ENCODE measurements at places on chromosomes 13 and 19. TPM values are rescaled to one million over a fixed set of nuclear protein-coding genes. Genes with fewer than 3 reads are reported as not detected.

GRCh38 chr13:30464496-30465342 lies 1.0 kb downstream of the HMGB1 start:
- peak; percentile 83 for DNase-seq

GRCh38 chr19:18506101-18506930 lies 15.6 kb downstream of the ELL start:
- no peak for DNase-seq

GRCh38 chr19:19429361-19429760 lies 23.9 kb downstream of the GATAD2A start:
- DNase-seq, result no peak

GRCh38 chr13:31930490-31930889 lies 101.1 kb upstream of the FRY start:
- DNase-seq, result no peak

DNA sequence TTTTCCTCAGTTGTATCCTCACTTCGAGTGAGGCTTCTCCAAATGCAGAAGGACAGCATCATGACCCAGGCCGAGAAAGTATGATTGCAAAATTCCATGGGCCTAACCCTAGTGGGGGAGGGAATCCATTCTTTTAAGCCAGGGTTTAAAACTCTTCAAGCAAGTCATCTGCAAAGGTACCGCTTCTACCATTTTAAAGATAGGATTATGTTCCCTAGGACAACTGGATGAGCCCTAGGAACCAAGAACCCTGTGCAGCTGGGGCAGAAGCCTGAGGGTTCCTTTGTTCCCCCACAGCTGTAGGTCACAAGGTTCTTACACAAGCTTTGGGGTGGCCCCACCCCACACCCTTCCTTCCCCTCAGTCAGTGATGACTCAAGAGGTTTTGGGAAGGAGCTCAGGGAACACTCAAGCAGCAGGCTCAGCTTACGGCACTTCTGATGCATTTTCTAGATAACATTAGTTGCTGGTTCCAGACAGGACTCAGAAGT lies 13.5 kb downstream of the ARL11 start:
- peak; percentile 96 for DNase-seq

DNA sequence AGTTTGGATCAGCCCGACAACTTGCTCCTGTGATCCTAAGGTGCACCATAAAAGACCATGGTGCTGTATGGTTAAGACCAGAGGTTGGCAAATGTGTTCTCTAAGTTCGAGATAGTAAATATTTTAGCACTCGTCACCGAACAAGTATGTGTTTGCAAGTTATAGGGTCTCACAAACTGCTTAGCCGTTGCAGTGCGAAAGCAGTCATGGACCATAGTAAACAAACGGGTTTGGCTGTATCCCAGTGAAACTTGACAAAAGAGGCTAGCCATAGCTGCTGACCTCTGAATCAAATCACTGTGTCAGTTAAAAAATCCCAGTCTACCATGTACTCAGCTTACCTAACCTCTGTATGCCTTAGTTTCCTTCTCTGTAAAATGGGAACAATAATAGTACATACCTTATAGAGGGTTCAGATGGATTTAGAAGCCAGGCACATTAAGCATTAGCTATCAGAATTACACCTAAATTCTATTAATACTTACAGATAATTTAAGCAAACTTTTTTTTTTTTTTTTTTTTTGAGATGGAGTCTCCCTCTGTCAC lies 72.1 kb downstream of the IPO5 start:
- peak; percentile 63 for DNase-seq

GRCh38 chr13:50428183-50428877 lies 413.1 kb downstream of the KCNRG start:
- DNase-seq, result no peak

- DNase-seq, result no peak
Measured at GRCh38 chr13:58804832-58805231, 1173.3 kb downstream of the PCDH17 start.

DNA sequence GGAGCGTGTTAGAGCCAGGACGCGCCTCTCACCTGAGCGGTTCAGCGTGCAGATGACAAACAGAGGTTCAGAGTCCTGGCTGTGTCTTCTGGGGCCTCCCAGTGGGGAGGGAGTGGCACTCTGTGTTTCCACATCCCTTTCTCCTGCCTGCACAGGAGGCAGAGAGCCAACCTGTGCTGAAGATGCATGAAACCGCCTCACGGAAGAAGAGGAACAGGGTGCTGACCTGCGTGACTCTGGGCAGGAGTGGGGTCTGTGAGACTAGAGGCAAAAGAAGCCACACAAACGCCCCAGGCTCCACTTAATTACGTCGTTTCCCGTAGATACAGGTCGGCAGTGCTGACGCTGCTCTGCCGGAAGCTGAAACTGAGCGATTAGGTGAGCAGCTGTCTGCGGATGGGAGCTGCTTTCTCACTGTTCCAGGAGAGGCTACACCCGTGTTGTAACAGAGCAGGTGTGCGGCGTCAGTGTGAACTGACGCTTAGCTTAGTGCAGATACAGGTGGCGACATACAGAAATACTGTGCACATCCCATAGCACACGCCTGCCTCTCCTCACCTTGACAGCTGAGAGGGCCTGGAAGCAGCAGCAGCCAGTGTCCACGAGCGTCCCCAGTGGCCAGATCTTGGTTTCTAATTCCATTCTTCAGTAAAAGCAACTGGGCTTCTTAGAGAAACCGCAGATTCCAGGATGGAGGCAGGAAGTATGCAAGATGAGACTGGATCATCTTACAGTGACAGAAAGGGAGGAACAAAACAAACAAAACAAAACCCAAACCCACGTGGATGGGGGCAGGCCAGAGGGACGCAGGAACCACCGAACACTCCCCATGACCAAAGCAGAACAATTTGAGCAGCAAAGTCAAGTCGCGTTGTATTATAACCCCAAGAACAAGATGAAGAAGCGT lies 37.7 kb upstream of the MCF2L start:
- peak; percentile 81 for DNase-seq

DNA sequence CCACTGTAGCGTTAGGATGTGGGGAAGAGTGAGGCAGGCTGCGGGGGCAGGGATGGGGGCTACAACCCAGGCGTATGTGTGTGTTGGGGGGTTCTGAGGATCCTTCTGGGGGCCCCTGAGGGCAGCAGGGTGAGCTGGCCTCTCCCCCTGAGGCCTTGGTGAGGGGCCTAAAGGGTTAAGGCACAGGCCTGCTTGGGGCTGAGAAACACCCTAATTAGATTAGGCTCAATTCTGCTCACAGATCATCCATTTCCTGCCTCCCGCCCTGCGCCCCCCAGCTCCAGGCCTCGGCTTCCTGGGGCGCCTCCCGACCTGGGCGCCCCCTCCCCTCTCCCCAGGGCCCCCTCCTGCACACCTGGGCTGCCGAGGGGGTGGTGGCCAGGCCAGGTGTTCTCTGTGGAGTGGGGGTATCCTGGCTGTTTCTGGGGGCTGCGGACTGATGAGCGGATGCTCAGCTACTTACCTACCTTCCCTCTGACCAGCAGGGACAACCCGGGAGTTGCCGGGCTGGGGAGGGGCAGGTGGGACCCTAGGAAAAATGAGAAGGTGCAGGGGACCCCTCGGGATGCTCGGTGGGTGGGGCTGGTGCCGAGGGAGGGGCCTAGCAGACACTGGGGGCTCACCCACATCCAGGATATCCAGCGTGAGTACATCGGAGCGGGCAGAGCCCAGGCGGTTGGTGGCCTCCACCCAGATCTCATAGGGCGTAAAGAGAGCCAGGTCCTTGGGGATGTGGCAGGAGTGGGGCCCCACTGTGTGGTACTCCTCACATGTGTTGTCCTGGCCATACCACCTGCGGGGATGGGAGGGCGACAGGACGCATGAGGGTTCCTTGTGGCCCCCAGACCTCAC lies 8.6 kb downstream of the CRLF1 start:
- DNase-seq, result no peak

DNA sequence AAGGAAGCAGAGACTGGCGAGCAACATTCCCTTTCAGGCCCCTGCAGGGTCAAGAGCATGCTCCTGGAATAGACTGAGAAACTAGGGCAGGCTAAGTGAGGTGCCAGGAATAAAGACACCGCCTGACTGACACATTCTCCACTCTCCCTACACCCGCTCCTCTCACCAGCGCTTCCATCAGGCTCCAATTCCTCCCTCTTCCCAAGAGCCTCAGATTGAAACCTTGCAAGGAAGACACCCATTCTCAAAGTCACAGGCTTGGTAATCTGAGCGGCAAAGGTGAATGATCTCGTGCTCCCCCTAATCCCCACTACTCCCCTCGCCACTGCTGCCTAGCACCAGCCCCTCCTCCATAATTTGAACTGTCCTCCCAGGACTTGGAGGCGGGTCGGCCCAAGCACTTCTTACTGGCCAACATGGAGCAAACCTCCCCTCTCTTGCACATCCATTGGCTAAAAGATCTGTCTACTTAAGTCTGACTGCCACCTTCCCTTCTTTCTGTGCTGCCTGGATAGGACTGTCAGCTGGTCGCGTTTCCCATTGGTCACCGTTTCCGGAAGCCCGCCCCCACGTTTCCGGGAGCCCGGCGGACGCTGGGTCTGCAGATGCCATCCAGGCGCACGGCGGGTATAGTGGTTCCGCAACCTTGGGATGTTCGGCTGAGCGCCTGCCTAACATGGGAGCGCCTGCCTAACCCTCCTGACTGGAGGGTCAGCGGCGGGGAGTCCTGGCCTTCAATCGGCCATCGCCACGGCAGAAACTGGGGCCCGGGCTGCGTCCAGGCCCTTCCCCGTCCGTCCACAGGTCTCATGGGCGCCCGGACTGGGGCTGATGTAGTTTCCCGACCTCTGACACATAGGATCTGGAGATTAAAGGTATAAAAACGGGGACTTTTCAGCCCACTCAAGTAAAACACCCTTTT lies 33.6 kb downstream of the ZNF383 start:
- DNase-seq, result peak; percentile 96

DNA sequence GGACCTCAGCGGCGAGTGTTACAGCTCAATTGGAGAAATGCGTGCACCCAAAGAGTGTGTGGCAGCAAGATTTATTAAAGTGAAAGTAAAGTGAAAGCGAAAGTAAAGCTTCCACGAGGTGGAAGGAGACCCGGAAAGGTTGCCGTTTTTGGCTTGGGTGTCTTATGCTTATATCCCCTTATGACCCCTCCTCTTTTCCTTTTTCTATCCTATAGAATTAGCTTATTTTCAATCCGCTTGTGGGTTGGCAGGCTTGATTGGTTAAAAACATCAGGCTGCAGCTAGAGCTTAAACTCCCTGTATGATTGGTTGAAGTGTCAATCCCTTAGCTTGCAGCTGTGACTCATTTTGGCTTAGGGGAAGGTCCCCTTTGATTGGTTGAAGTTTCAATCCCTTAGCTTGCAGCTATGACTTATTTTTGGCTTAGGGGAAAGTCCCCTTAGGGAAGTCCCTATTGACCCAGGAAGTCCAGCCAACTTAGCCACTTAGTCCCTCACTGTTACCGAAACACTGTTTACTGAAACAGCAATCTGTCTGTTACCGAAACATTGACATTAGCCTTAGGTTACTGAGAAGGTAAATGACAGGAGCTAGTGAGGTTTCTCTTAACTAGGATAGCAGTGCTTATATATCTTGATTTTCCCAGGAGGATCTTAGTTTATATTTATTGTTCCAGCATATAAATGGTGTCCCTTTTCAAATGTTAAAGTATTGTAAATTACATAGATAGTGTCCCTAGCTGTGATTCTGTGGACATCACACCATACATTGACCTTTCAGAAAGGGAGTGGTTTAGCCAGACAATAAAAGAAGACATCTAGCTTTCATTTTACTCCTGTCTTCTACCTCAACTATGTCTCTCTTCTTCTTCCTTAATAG lies 575.8 kb downstream of the DACH1 start:
- peak; percentile 62 for DNase-seq

DNA sequence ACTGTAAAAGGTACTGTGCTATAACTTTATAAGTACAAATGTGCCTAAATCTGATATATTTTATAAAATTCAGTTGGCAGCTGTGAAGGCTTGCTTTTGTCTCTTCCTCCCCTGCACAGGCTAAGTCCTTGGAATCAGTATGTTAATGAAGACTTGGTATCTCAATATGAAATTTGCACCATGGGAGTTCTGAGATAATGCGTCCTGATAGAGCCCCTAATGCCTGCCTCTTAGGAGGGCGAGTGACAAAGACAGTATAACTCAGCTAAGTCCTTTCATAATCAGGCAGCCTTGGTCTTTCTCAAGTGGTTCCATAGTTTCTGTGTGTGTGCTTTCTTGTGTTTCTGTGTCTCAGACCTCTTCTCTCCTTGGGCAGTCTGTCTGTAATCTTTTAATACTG lies 14.7 kb downstream of the LRCH1 start:
- no peak for DNase-seq

DNA sequence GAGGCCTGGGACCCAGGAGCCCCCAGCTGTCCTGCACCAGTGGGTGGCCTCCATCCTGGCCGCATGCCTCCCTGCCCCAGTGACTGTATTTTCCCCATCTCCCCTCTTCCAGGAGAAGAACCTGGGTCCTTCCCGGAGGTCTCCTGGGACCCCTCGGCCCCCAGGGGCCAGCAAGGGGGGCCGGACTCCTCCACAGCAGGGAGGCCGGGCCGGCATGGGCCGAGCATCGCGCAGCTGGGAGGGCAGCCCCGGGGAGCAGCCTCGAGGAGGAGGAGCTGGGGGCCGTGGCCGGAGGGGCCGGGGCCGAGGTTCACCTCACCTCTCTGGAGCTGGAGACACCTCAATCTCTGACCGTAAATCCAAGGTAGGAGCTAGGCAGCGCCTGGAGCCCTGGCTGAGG lies 4.2 kb downstream of the CCDC9 start:
- DNase-seq, result no peak

Gene SHANK1
- 7.4 TPM for total RNA-seq

Gene ZSCAN1
- total RNA-seq, result not detected

Gene CRB3
- total RNA-seq, result 0.43 TPM
